ENCODE measurements at places on chromosomes 1 and 21.

DNA sequence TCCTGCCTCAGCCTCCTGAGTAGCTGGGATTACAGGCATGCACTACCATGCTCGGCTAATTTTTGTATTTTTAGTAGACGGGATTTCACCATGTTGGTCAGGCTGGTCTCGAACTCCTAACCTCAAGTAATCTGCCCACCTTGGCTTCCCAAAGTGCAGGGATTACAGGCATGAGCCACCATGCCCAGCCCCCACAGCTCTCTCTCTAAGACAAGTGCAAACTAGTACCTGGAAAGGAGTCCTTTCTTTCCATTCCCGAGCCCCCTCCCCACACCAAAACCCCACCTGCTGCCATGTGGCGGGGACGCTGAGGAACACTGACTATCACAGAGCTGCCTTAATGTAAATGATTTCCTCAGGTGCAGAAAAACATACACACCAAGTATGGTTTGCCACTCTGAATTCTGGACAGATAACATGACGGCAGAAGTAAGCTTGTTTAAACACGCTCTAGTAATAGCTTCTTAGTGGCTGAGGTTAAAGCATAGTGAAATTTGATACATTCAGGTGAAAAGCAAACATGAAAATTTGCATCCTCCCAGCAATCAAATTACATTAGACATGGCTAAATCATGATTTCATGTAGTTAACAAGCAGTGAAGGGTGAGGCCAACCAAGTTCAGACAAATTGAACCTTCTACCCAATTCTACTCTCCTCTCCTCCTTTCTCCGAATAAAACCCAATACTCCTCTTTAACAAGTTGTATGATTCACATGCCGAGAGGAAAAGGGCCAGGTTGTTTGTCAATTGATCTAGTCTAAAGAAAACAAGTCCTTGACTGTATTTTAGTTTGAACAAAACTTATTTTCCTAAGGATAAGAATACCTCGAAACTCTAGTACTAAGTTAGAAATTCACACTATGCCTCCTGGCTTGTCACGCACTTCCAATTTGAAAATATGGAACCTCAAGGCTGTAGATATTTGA is 19.8 kb downstream of the ERRFI1 start:
- no peak for DNase-seq

GRCh38 chr1:87958201-87958600 is 629.5 kb downstream of the LMO4 start:
- DNase-seq: no peak

- DNase-seq: no peak
These were observed 15.1 kb upstream of the HEATR1 start for GRCh38 chr1:236619398-236619797.

DNA sequence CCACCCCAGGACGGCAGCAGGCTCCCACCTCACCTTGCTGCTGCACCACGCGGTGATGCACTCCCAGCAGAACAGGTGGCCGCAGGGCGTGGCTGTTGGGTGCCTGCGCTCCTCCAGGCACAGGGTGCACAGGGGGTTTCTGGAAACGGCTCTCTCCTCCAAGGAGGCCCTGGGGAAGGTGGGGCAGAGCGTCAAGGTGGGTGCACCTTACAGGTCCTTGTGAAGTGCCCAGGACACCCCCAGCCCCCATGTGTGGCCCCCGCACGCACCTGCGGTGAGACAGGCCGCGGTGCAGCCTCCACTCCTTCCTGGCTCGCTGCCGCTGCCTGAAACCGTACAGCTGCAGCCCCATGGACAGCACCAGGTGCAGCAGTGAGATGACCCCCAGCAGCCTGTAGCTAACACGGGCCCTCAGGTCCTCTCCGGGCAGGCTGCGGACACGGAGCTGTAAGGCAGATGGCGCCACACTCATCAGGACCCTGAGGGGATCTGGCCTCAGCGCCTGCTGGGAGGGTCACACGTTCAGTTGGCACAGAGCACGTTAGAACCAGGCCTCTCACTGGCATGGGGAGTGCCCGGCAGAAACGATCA is 5.8 kb downstream of the PEX10 start:
- no peak for DNase-seq

- no peak for DNase-seq
These were observed 168.6 kb upstream of the KCNK2 start for GRCh38 chr1:214913966-214914365.

- DNase-seq: peak; percentile 9
These were observed 28.2 kb downstream of the UBE2G2 start for GRCh38 chr21:44773291-44773932.

GRCh38 chr1:150257624-150258585 is at the start of gene CA14:
TSS of gene CA14 (plus strand) at chr1:150257774. CDS start at chr1:150258129, 355 bp downstream.
- no peak for DNase-seq

DNA sequence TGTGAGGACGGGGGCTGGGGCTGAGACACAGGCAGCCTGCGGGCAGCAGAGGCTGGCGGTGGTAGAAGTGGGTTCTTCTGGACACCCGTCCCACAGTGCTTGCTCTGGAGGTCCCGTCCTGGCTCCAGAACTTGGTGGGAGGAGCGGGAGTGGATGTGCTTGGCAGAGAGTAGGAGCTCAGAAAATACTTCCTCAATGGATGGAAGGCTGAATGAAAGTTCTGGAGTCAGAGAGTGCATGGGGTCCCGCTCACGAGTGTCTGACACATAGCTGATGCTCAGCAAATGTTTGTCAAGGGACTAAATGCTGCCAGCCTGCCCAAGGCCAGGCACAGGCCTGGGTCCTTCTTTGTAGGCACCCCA is 13.4 kb upstream of the NES start:
- DNase-seq: no peak

- peak; percentile 80 for DNase-seq
These were observed 58.6 kb downstream of the DDR2 start for GRCh38 chr1:162690672-162691434.

DNA sequence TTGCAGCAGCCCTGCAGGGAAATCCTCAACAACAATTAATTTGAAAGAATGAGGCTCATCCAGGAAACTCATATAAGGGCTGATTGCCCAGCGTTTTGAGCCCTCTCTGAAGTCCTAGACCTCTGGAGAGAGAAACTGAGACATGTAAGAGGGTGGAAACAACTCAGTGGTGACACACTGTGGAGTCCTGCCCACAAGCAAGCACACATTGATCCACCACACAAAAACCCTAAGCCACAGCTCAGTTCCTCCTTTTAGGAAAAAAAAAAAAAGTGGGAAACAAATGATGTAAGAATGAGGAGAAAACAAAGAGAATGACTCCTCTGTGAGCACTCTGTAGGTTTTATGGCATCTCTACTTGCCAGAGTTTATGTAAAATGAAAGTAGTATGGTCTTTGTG is 22.9 kb upstream of the PLA2G5 start:
- no peak for DNase-seq

GRCh38 chr1:58620926-58621325 is 43.9 kb upstream of the TACSTD2 start:
- no peak for DNase-seq

DNA sequence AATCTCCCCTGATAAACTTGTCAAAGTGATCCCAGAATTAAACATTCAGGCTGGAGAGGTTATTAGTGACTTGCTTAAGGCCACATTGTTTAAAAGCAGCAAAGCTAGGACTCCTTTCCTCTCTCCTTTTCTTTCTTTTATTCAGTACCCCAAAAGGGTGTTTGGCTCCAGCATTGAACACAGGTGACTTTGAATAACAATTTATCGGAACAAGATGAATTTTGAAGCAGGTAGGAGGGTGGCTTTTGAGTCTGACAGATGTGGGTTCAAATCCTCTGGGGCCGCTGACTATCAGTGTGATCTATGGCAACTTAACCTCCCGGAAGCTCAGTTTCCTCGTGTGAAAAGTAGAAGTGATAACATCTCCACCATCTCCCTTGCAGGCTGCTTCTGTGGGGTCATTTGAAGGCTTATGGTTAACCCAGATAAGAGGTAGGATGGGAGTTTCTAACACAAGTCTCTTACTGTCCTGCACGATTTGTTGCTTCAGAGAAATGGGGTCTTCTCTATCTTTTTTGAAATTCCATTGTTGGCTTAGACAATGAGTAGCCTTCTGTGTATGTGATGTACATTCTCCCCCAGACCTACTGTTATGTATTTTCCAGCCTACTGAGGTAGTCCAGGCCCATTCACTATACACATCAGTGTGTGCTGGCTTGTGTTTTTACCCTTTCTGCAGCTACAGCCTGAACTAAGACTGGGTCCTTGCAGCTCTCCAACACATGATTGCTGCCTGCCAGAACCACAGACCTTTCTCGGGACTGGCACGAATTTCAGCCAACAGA is 29.0 kb downstream of the JUN start:
- DNase-seq: no peak

DNA sequence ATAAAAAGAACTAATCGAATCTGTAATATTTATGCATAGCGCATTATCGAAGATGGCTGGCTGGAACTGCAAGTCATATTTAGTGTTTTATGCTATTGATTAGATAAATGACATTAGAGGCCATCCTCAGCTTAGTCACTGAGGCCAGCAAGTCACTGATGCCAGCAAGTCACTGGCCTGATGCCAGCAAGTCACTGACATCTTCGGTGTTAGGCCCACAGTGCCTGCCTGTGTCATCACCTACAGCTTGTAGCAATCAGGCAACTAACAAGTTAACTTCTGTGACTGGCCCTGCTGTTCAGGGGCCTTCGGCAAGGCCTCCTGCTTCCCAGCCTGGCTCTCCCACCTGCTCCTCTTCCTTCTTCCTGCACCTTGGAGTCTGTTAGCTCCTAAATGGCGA is 65.6 kb upstream of the SCCPDH start:
- DNase-seq: no peak

- DNase-seq: no peak
These were observed 13.8 kb upstream of the NASP start for GRCh38 chr1:45569962-45570581.

- DNase-seq: no peak
These were observed 41.2 kb upstream of the MAGOH start for GRCh38 chr1:53279296-53280200.

DNA sequence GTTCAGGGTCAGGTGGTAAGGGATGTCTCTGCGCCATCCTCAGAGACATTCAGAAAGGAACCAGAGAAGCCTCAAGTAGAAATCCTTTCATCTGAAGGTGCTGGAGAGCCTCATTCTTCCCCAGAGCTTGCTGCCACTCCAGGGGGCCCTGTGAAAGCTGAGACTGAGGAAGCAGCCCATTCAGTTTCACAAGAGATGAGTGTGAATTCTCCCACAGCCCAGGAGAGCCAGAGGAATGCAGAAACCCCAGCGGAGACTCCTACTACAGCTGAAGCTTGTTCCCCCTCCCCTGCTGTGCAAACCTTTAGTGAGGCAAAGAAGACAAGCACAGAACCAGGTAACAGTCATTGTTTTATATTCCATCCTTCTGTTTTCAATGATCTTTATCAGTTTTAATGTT is 38.7 kb downstream of the ZBTB40 start:
- DNase-seq: no peak

GRCh38 chr1:211118407-211119102 is 15.4 kb downstream of the KCNH1 start:
- no peak for DNase-seq

DNA sequence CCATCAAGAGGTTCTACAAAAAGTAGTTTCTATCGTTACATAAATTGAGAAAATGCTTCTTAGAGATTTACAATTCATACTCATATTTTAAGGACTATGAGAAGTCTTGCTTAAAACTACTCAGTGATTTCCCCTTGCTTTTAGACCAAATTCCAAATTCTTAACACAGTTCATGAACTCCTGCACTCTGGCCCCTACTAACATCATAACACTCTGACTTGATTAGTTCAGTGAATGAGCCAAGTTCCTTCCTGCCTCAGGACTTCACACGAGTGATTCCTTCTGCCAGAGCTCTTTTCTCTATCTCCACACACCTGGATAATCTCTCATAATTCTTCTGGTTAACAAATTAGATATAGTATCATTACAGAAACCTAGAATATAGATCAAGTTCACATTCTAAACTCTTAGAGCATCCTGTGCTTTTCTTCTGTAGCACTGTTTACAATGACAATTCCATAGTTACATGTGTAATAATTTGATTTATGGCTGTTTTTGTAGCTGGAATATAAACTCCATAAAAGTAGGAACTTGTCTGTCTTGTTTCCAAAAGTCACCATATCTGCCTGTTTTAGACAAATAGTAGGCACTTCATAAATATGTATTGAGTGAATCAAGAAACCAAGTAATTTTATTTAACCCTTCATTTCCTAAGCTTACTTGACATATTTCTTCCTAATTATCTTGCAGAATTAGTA is 59.9 kb downstream of the NUF2 start:
- DNase-seq: no peak

DNA sequence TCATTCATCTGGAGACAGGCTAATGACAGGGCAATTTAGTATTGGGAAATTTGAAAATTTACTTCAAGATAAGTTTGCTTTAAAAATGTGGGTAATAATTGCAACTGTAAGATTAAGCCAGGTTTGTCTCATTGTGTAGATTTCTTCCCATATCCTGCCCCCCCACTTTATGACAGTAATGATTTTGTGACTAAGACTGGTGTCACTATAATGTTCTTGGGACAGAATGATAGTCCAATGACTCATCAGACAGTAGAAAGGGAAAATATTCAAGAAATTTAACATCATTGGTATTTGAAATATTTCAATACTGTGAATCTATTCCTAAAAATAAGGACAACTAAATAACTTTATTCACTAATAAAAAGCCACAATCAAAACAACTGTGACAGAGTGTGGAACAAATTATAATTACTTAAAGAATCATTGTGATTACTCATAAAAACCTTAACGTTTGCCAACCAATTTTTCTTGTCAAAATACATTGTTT is 36.7 kb downstream of the FH start:
- DNase-seq: no peak

DNA sequence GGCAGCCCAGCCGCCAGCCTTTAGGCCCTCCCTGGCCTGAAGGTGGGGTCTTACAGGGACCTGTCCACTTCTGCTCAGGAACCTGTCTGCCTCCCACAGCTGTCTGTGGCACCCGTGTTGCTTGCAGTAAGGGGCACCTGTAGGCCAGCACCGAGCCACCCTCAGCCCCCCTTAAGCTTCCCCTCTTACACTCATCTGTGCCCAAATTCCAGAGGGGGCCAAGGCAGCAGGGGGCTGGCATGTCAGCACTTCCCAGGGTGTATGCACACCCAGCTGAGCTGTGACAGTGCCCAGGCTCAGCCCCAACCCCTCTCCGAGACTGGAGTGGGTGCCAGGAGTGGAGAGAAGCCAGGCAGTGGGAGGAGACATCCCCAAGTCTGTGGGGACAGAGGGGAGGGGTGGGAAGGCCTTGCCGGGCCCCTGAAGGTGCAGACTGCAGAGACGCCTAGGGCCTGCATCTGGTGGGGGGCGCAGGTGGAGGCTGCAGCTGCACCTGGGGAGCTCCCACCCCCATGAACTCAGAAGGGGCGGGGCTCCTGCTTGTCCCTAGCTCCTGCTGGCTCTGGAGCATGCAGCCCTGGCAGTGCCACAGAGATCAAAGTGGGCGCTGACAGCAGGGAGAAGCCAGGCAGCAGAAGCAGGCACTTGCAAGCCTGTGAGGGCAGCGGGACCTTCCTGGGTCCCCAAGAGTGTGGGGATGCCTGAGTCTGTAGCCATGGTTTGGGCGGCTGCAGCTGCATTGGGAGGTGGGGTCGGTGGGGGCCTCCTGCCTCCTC is 5.4 kb upstream of the SLC2A7 start:
- no peak for DNase-seq

All from fibroblast of the conjunctiva (primary cell).